ENCODE measurements at places on chromosomes 2 and 18.

DNA sequence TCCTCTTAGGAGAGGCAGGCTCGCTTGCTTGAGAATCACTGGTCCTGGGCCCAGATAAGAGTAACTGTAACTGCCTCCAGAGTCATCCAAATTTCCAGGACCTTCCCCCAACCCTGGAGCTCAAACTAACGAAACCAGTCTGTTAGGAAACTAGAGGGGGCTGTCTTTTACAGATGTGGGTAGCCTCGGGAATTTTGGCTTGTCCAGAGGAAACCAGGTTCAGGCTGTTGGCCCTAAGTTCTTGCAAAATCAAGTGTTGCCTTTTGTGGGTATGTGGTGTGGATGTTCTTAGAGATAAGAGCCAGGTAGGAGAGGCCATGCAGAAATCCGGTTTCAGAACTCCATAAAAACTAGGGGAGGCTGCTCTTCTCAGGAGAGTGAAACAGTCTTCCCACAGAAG is 125.0 kb upstream of the DLX2 start:
- DNase-seq: no peak

- DNase-seq: no peak
These were observed 434.6 kb upstream of the NXPH2 start for GRCh38 chr2:139214801-139215200.

DNA sequence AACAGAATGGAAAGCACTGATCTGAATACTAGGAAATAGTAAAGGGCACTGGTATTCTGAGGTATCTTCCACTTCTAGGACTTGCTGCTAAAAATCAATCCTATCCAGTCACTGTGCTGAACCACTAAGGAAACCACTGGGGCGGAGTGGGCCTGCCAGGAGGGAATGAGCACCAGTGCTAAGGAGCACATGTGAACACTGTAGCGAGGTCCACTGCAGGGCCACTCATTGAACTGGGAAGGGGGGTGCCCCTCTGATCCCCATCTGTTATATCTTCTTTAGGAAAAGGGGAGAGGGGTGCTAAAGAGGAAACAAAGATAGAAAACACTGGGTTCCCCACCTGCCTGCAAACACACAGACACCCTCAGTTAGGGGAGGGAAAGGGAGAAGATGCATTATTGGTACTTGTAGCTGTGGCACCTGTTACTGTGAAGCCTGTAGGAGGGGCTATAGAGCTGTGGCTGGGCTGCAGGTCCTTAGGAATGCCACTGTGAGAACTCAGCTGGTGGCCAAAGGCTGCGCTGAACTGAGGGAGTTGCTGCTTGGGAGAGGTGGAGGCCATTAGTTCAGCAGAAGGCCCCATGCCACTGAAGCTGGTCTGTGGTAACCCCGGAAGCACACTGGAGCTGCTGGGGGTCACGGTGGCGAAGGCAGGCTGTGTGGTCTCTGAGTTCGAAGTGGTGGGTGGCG is 81.8 kb downstream of the INO80D start:
- DNase-seq: no peak

- peak; percentile 38 for DNase-seq
These were observed 36.2 kb downstream of the EIF2AK3 start for GRCh38 chr2:88590998-88591613.

GRCh38 chr2:157438863-157439823 is 4.7 kb downstream of the CYTIP start:
- no peak for DNase-seq

- no peak for DNase-seq
These were observed 72.9 kb upstream of the PARD3B start for GRCh38 chr2:204472375-204472774.

All from frontal cortex (tissue), 4 donors.